Immature natural killer cell (primary cell): ENCODE measurements at places on chromosomes 5 and 9.

- no peak for DNase-seq
These were observed 92.0 kb downstream of the SH3TC2 start for GRCh38 chr5:148970876-148971275.

GRCh38 chr9:34572092-34572491, 17.4 kb downstream of the CNTFR start:
- no peak for DNase-seq

DNA sequence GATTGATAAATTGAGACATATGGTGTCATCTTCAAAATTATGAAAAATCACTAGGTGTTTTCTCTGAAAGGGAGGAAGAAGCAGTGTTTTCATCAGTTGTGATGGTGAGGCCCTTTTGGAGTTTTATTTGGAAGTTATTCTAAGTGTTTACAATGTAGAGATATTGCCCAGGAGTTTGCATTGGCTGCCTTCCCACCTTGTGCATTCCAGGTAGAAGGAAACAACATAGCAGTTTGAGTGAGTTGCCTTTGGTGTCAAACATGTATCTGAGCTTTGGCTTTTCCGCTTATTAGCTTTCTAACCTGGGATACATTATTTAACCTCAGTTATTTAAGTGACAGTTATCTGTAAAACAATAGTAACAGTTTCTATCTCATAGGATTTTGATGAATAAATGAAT, 122.5 kb downstream of the SCAMP1 start:
- DNase-seq = no peak

DNA sequence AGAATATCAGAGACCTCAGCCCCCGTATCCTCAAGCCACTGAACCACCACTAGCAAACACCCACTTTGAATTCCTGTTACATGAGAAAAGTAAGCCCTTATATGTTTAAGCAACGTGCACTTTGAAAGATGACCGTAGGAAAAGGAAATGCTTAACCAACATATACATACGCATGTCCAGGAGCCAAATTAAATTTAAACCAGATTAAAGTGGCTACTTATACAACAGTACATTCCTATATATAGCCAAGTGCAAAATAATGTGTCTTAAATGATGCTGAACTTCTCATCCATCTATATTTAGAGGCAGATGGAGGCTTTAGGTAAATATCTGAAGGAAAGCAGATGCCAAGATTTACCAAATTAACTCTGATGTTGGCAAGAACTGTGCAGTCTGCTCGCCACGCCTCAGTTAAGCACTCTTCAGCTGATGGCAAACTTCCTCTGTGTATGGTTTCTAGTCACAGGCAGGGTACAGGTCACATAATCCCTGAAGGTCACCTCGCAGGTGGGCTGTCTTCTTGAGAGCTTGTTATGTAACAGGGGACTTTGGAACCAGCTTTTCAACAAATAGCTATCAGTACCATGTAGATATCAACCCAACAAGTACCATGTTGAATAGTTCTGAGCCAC, 8.6 kb downstream of the GCNT4 start:
- no peak for DNase-seq

- DNase-seq = no peak
These were observed 102.5 kb downstream of the ST8SIA4 start for GRCh38 chr5:100800562-100800961.

GRCh38 chr5:148469501-148469935, 85.8 kb downstream of the FBXO38 start:
- no peak for DNase-seq

- no peak for DNase-seq
These were observed 76.9 kb downstream of the LIX1 start for GRCh38 chr5:97065475-97065874.
